ENCODE measurements at places on chromosomes 5 and 9.

GRCh38 chr9:128026255-128026772 lies 40.8 kb downstream of the NAIF1 start:
- peak; percentile 89 for DNase-seq

GRCh38 chr5:172492097-172492840 lies 37.9 kb upstream of the SH3PXD2B start:
- DNase-seq: no peak

- DNase-seq: no peak
Observed at GRCh38 chr5:111680737-111681413, 76.1 kb downstream of the NREP start.

GRCh38 chr5:130151239-130151638 lies 247.0 kb downstream of the CHSY3 start:
- no peak for DNase-seq

- DNase-seq: no peak
Observed at GRCh38 chr5:14976486-14976885, 104.9 kb upstream of the ANKH start.

- DNase-seq: no peak
Observed at GRCh38 chr5:71957292-71957898, 149.9 kb upstream of the MAP1B start.

- DNase-seq: no peak
Observed at GRCh38 chr5:95923918-95924544, 37.6 kb downstream of the ELL2 start.

GRCh38 chr5:109410389-109411148 lies 795 bp upstream of the PJA2 start:
- peak; percentile 50 for DNase-seq

- DNase-seq: no peak
Observed at GRCh38 chr5:91053741-91054025, 329.4 kb downstream of the ARRDC3 start.

- DNase-seq: no peak
Observed at GRCh38 chr9:128845186-128845931, 15.8 kb upstream of the SPOUT1 start.

Measured in activated CD4-positive, alpha-beta T cell treated with anti-CD3 and anti-CD28 coated beads, Interleukin-2, amount 50 U/mL, for 16 hours (primary cell).